Cerebellar nuclear complex (tissue), 1 donor: ENCODE measurements at places on chromosomes 2 and 18.

DNA sequence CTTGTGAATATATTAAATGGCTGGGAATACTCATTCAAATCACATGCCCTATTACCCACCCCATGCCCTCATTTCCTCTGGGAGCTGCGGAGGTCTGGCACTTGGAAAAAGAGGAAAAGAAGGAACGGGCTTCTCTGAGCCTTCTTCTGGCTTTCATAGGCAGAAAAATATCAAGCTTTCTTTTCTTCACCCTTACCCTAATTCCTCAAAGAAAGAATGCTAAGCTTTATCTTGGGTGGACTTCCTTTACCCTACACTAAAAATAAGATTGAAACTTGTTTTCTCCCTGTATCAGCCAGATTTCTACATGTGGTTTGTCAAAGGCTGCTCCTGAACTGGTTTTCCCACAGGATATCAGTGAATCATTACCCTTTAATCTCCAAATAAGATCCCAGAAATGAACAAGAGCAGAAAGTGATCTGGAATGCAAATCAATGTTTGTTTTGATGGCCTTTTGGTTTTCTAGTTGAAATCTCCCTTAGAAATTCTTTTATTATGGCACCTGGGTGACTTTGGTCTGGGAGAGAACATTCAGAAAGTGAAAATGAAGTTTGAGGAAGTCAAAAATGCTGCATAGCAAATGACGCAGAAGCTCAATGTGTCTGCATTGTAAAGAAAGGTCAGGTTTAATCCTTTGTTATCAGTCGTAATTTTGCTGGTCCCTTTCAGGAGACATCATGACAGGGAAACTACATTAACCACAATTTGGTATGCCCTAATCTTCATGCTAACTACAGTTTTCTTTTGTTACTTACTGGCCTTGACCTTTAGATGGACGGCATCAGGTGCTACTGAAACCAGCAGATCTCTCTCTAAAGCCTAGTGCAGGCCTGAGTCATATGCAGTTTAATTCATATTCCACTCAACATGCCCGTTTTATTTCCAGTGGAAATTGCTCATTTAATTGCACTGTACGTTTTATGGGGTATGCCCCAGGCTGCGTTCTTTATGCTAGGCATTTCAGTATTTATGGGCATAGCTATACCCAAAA is 46.6 kb upstream of the HNRNPA3 start:
- DNase-seq: no peak

- DNase-seq: no peak
Observed at GRCh38 chr2:173076581-173077345, 1.1 kb downstream of the MAP3K20 start.

GRCh38 chr2:169050476-169051240 is 18.7 kb upstream of the DHRS9 start:
- DNase-seq: no peak

DNA sequence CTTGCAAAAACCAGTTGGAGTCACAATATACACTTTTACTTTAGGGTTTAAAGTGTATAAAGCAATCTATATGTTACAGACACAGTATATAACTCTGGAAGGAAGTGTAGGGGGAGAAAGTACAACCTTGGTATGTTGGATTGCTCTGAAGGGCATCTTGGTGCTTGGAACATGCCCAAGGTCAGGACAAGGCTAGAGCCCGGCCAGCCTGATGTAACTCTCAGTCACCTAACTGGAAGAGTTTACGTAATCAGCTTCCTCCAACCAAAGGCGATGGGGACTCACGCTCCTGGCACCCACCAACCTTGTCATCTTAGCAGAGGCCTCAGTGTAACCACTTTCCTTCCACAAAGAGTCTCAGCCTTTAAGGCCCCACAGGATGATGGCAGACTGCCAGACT is 181.1 kb upstream of the ACAA2 start:
- DNase-seq: no peak

GRCh38 chr2:10245661-10246060 is 57.0 kb upstream of the HPCAL1 start:
- no peak for DNase-seq

- DNase-seq: peak; percentile 21
Observed at GRCh38 chr2:161063157-161063945, 96.9 kb upstream of the TANK start.

GRCh38 chr2:237688081-237688480 is 60.7 kb downstream of the LRRFIP1 start:
- DNase-seq: no peak

DNA sequence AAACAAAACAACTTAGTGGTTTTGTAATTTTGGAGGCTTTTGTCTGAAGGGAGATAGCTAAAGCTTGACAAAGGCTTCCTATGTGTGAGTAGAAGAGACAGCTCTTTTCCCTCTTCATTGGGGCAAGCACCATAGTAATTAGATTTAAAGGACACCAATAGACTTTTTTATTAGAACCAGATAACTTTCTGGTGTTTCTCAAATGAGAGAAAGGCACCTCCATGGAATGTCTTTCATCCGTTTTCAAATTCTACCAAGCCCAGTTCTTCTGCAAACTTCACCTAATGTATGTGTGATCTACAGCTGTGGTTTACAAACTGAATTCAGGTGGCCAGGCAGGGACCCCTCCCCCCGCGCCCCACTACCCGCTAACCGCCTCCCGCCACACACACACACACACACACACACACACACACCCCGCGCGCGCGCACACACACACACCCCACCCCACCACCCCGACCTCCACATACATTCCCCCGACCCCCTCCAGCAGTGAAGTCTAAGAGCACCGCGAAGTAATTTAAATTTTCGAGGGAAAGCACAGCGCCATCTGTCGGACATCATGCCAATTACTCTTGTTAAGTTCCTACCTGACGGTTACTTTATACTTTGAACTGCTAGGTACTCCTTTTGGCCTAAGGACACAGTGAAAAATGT is 31.6 kb upstream of the PPP1R1C start:
- no peak for DNase-seq

- DNase-seq: no peak
Observed at GRCh38 chr2:215830304-215830703, 183.0 kb downstream of the MREG start.

- no peak for DNase-seq
Observed at GRCh38 chr2:66279024-66279423, 155.9 kb upstream of the MEIS1 start.

GRCh38 chr2:170512266-170512665 is 202.9 kb upstream of the SP5 start:
- DNase-seq: no peak

- DNase-seq: no peak
Observed at GRCh38 chr2:37569986-37570679, 101.3 kb downstream of the CDC42EP3 start.

GRCh38 chr18:58186258-58186948 is 142.4 kb downstream of the NEDD4L start:
- peak; percentile 62 for DNase-seq
